Iris pigment epithelial cell (primary cell): ENCODE measurements at places on chromosomes 6 and 20.
A peak's percentile ranks its signal among the peaks of the same experiment; 100 is the strongest.

DNA sequence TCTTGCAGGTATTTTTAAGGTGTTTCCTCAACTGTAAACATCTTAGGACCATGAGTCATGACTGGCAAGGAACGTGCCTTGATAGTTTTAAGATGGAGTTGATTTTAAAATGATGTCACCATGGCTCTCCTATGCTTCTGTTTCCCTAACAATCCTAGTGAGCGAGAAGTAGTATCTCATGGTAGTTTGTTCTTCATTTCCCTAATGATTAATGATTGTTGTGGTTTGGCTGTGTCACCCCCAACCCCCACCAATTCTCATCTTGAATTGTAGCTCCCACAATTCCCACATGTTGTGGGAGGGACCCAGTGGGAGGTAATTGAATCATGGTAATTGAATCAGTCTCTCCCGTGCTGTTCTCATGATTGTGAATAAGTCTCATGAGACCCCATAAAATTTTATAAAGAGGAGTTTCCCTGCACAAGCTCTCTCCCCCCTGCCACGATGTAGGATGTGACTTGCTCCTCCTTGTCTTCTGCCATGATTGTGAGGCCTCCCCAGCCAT, 16.8 kb upstream of the BNIP5 start:
- peak; percentile 34 for DNase-seq

- peak; percentile 94 for DNase-seq
These were observed 79.4 kb upstream of the SCAF8 start for GRCh38 chr6:154653853-154654252.

- peak; percentile 70 for DNase-seq
These were observed 76.2 kb upstream of the IPCEF1 start for GRCh38 chr6:154432533-154433476.

DNA sequence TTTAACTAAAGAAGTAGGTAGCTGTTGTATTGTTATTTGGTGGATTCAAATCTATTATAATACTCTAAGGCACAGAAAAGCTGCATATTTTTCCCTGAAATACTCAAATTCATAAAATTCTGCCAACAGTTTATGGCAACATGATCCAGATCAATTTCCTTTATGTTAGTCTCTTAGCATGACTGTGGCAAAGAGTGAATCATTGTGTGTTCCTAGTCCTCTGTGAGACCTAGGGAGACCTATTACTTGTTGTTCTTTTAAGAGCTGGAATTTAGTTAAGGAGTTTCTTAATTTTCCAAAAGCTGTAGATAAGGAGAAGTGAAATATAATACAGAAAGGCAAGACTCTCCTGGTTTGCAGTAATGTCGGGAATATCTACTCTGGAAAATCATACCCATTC, 149.6 kb downstream of the RIMS1 start:
- no peak for DNase-seq

GRCh38 chr6:9985481-9985880, 429.4 kb downstream of the TFAP2A start:
- no peak for DNase-seq

DNA sequence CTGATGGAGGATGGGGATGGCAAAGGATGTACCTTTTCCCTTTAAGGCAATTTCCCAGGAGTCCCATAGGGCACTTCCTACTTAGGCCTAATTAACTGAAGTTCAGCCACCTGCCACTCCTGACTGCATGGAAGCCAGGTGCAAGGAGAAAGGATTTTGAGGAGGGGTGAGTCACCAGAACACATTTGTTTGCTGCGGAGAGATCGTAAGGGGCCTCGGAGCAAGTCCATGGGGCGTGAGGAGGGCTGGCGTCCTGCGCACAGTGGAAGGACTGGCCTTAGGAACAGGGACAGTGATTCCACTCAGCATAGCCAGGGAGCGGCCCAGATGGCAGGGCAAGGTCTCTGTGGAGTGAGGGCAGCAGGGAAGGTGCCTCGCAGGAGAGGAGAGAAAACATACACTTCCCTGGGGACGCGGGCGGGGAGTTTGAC, 11.8 kb upstream of the MAP1LC3A start:
- no peak for DNase-seq

- peak; percentile 75 for DNase-seq
These were observed 118.2 kb upstream of the GJE1 start for GRCh38 chr6:142014515-142014914.

DNA sequence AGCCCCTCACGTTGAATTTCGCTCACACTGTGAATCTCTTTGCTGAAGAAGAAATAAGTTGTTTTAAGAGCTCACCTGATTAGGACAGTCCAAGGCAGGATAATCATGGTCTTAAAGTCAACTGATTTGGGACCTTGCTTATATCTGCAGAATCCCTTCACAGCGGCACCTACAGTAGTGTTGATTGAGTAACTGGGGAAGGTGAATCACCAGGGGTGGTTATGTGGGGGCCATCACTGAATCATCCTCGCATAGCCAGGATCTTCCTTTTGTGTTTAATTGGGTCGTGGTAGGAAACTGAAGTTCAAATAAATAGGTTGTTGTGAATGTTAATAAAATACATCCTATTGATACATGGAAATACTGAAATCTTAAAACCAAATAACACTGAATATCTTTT, 20.2 kb upstream of the MICA start:
- DNase-seq: peak; percentile 77

- DNase-seq: no peak
These were observed 13.1 kb downstream of the KCNS1 start for GRCh38 chr20:45087814-45088213.

DNA sequence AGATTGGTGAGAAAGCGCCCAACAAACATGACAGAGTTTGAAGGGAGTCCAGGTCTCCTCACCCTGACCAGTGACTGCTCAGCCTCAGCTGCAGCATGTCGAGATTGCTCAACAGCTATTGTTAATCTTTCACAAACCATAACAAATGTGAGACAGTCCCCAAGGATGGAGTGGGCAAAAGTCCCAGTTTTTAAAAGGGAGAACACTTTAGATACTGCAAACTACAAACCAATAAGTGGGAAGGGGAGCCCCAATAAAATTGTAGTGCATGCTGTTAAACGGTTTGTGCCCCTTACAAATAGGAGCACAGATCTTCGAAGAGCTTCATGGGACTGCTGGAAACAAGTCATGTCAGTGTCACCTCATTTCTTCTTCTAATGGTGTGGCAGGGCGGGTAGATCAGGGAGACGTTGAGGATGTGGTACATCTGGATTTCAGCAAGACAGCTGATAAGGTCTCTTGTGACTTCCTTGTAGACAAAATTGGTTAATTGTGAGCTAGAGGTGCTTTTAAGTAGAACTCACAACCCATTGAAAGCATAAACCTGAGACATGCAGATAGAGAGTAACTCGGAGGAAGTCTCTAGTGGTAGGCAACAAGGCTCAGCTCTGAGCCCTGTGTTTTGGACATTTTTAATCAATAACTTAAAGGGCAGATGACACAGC, 134.0 kb upstream of the ARMC2 start:
- peak; percentile 45 for DNase-seq

- DNase-seq: peak; percentile 84
These were observed 77.5 kb downstream of the ATXN1 start for GRCh38 chr6:16683641-16684194.

DNA sequence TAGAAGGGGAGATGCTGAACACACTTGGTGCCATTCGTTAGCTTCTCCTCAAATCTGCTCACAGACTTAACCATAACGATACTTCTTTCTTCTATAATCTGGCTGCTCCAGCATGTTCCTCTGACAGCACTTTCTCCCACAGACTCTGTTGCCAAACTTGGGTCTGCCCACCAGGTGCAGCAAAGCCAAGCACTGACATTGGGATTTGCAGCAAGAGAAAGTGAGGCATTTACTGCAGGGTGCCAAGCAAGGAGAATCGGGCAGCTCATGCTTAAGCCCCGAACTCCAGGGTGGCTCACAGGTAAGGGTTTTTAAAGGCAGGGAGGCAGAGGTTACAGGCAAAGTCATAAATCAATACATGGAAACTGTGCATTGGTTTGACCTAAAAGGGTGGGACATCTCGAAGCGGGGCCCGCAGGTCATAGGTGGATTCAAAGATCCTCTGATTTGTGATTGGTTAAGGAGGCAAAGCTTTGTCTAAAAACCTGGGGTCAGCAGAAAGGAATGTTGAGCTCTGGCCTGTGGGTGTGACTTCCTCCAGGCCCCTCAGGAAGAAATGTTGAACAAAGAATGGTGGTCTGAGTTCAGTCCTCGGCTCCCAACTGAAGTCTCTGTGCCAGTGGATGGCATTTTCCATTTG, 25.1 kb upstream of the PNPLA1 start:
- DNase-seq: no peak

DNA sequence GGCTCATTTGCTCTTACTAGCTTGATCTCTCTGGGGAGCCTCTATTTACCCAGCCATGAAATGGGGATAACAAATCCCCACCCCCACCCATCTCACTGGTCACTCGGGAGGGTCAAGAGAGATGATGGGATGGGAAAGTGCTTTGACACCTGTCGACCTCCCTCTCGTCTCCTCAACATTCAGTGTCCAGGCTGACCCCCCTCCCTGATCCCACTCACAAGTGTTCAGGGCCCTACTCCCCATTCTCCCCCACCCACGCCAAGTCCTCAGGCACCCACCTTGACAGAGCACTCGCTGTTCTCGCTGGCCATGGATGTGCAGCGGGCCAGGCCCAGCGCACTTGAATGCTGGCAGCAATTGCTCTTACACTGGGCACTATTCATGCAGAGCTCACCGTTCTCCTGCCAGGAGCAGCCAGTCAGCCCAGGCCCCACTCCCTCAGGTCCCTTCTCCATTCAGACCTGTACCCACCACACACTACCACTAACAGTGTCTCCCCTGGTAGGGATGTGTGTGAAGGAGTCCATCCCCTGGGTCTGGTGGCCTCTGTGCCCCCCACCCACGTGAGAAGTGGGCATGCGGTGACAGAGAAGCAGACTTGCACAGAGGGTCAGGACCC, 1.6 kb downstream of the CLPS start:
- DNase-seq: no peak

- DNase-seq: peak; percentile 0
These were observed 126.9 kb upstream of the UFL1 start for GRCh38 chr6:96394727-96395126.

GRCh38 chr20:56928007-56928406, 298.9 kb downstream of the TFAP2C start:
- DNase-seq: no peak

DNA sequence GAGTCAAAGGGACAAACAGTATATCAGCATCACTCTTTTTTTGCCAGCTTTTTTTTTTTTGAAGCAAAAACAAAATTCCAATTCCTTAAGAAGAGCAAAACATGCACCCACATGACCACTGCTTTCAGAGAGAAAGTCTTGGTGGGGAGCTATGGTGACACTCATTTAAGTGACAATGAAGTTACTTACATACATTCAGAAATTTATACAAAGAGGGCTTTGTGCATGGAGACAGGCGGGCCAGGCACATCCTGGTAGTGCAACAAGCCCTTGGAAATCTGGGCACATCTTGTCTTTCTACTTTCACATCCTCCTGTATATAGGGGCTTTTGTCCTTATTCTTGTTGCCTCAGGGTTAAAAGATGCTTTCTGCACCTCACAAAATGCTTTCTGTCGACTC, 55.9 kb downstream of the IL22RA2 start:
- no peak for DNase-seq

DNA sequence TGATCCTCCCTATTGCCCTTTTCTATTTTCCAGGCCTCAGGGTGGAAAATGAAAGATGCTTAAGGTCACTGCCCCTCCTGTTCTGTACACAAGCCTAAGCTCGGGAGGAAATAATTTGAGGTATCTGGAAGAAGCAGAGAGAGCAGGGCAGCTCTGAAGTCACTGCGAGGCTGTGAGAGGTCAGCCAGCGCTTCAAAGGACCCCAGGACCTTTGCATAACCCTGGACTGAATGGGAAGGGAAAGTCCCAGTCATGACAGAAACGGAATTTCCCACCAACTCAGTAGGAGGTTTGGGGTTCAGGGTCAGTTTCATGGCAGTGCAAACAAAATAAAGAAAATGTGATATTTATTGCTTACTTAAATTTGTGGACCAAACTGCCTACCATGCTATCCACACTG, 58.1 kb downstream of the LRFN2 start:
- DNase-seq: no peak

DNA sequence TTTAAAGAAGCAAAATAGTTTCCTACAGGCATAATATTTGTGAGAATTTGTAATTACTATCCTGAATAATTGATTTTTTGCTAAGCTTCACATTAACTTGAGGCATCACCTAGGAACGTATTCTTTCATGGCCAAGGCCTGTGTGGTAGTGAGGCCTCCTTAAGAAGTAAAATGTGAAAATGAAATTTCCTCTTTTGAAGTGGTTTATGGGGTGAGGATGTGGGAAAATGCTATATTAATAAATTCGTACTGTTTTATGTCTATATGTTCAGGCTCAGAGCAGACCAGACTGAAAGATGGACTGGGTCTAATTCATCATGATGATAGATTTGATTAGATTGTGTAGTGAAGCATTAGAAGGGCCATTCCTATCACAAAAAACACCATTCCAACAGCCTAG, 33.1 kb downstream of the MYLIP start:
- DNase-seq: no peak

- no peak for DNase-seq
These were observed 34.8 kb upstream of the NUP153 start for GRCh38 chr6:17741507-17741906.

DNA sequence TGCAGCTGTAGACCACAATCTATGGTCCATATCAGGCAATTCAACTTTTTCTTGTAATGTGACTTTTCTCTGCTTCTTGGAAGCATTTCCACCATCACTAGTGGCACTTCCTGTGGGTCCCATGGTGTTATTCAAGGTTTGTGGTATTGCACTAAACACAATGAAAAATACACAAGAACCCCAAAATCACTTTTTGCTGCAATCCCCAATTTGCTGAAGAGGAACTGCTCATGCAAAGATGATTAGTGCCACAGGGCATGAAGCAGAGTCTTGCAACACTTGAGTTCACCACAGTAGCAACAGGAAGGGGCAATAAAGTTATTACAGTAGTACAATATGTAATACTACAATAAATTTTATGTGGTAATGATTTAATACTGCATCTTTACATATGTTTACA, 16.8 kb upstream of the TAAR1 start:
- DNase-seq: no peak

- DNase-seq: no peak
These were observed 23.1 kb upstream of the MRGBP start for GRCh38 chr20:62772990-62773844.

DNA sequence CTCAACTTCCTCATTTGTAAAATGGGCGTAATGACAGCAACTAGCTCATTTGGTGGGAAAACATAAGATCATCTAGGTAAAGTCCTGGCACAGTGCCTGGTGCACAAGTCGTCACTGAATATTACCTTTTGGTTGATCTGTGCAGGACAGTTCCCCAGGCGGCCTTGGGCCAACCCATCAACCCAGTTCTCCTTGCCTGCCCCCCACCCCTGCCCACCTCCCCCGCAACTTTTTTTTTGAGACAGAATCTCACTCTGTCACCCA, 99.2 kb downstream of the JPH2 start:
- DNase-seq: no peak
